ENCODE measurements at places on chromosomes 2 and 18.
A peak's percentile ranks its signal among the peaks of the same experiment; 100 is the strongest.

GRCh38 chr2:236910781-236911495, 174.8 kb upstream of the COPS8 start:
- no peak for DNase-seq

- DNase-seq: peak; percentile 45
These were observed 246.7 kb downstream of the BABAM2 start for GRCh38 chr2:28137221-28137620.

GRCh38 chr2:235048549-235048948, 96.7 kb downstream of the SH3BP4 start:
- no peak for DNase-seq

DNA sequence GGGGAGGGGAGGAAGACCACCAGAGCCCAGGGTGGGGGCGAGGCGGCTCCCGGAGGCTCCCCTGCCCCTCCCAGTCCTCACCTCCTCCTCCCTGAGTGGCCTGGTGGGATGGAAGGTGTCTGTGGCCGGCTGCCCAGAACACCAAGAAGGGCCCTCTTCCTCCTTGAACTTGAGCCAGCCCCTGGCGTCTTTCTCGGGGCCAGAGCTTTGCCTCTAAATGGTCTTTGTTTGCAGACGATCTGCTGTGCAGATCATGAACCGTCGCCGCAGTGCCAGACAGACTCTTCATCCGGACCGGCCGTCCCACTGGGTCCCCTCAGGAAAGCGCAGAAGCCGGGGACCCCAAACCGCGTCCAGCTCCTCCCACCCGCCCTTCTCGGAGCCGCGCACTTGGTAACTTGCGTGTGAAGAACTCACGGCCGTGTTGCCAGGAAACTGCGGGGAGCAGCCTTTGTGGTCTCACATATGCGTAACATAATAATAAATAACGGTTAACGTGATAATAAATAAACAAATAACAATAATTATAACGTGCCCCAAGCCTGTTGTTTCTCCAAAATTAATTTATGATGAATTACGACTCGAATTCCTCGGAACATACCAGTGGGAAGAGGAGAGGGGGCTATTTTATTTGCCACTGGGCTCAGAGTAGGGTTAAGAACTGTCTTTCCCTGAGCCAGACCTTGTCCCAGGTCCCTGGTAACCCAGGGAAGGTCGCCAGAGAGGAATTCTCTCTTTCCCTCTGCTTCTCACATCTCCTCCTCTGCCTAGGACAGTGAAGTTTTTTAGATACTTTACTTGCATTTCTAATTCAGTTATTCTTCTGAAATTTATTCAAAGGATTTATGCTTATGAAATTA, 41.0 kb downstream of the PTGR3 start:
- peak; percentile 29 for DNase-seq

DNA sequence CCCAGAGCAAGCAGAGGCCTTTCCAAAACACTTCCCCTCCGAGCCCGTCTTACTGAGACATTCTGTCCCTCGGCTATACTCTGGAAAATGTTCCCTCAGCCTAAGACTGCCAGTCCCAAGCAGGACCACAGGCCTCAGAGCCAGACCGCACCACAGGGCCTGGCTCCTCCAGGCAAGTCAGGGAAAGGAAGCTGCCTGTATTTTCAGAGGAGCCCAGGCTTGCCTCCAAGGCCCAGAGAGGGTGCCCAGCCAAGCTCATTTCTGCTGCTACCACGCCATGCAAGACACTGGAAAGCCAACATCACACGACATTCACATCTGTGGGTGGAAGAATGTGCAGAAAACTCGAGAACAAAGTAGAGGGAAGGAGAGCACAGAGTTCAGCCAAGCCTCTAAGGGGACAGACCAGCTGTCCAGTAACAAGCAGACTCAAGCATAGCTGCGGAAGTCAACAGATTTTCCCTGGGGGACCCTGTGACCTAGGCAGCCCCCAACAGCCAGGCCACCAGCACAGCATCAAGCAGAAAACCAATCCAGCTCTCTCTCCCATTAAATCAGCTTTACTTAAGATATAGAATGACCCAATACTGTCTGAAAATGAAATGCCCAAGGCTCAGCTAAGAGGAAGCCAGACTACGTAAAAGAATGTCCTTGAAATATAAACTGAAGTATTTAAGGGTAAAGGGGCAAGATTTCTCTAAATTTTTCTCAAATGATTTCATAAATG, 123.9 kb downstream of the ZFP36L2 start:
- no peak for DNase-seq

DNA sequence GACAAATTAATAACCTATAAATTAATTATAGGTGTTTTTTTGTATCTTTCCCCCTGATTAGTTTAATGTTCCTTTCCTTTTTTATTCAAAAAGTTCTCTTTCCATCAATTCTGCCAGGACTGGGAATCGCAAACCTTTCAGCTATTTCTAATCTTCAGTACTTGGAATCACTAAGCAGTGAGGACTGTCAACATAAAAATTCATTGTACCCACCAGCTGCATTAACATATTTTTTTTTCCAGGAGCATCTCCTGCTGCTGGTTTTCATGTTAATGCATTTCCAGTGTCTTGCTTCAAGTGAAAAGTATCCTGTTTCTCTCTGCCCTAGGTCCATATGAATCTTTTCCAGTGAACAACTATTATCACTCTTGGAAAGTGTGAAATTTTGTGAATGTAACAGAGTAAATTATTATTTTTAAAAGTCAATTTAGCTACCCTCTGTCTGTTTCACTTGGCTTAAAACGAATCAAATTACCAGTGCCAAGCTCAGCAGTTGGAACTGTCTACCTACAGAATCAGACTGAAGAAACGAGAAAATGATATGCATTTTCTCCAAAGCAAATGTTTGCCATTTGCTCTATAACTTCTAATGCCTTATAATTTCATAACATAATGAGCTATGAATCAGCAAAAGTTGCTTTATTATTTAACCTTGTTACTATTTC, 804.4 kb downstream of the EPHA4 start:
- DNase-seq: peak; percentile 7

- DNase-seq: no peak
These were observed 25.4 kb downstream of the GREB1 start for GRCh38 chr2:11559066-11559785.

- no peak for DNase-seq
These were observed 96.0 kb upstream of the MYCN start for GRCh38 chr2:15844211-15844801.

- no peak for DNase-seq
These were observed 65.4 kb downstream of the SMAD7 start for GRCh38 chr18:48885266-48885923.

DNA sequence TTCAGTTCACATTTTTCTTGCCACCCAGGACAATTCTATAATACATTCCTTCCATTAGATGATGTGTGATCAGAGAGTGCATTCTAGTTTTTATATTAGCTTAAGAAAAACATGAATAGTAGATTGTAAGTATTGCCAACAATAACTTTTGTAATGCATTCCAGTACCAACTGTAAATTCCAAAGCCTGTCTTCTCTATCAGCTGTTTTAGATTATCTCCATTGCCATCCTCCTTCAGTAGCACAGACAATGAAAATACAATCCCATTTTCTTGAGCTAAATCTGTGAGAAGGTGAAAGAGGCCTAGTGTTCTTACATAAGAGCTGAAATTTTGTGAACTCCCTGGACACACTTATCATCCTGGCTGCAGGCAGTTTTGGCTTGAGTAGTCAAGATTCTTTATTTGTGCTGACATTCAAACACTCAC, 103.9 kb downstream of the CCBE1 start:
- no peak for DNase-seq

GRCh38 chr2:221822416-221822815, 250.3 kb upstream of the EPHA4 start:
- DNase-seq: no peak

DNA sequence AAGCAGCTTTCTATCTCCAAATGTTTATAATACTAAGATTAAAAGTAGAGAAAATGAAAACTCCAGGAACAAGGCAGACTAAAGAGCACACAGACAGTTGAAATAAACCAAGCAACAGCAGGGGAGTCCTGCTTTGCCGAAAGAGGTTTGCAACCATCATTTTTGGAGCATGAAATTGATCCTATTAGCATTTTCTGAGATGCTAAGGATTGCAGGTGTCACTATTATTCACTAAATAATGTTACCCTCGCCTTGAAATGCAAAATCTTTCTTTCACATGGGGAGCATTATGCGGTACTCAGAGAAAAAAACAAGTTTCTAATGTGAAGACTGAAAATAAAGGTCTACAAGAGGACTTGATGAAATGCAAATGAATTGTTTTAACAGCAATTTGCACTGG, 81.7 kb upstream of the DNAJC10 start:
- no peak for DNase-seq

- DNase-seq: no peak
These were observed 35.8 kb upstream of the CACNB4 start for GRCh38 chr2:152134488-152135280.

- no peak for DNase-seq
These were observed 214.4 kb upstream of the DSEL start for GRCh38 chr18:67730886-67731285.

DNA sequence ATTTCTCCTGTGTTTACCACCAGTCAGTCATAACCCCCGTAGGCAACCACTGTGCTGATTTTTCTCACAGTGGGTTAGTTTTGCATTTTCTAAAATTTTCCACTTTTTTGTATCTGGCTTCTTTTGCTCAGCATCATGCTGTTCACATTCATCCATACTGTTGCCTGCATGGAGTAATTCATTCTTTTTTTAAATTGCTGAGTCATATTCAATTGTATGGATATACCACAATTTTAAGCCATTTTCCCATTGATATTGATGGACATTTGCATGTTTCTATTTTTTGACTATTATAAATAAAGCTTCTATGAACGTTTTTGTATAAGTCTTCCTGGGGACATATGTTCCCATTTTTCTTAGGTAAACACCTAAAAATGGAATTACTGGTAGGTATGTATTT, 40.5 kb downstream of the ASB18 start:
- no peak for DNase-seq

DNA sequence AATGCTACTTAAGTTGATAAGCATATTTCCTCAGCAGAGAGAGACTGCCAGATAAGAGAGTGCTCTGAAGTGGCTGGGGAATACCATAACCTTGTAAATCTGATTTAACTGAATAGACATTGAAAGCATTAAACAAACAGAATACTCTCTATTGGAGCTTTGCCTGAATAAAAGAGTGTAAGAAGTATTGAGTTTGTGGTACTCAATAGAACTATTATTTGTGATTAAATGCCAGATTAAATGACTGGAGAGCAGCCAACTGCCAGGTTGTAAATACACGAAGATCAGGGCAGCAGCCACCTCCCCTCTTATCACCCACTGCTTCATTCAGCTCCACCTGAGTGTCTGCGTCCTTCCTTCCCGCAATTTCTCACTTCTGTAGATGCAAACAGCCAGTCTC, 373.6 kb downstream of the DCDC2C start:
- DNase-seq: no peak
